Peyer's patch (tissue), 4 donors: ENCODE measurements at places on chromosomes 16 and 17. TPM values are rescaled to one million over a fixed set of nuclear protein-coding genes. Genes with fewer than 3 reads are reported as not detected.

The ABCC12 gene
- total RNA-seq, result not detected

The GPR179 gene
- not detected for total RNA-seq

The ULK2 gene
- 2.8 TPM for total RNA-seq

The KRT9 gene
- not detected for total RNA-seq

The HOXB3 gene
- 89.3 TPM for total RNA-seq

The TSNAXIP1 gene
- 7.4 TPM for total RNA-seq

The TEKT1 gene
- not detected for total RNA-seq

The ZNF624 gene
- 2.5 TPM for total RNA-seq

The SULT1A4 gene
- 134 TPM for total RNA-seq

GRCh38 chr17:28493460-28493859 is 12.7 kb upstream of the FOXN1 start:
- no peaks in the 10 kb centered on the region for H3K4me1 ChIP-seq
- H3K36me3 ChIP-seq, result no peaks in the 10 kb centered on the region
- no peak overlapping the region for H3K27ac ChIP-seq
- H3K27me3 ChIP-seq, result no peaks in the 10 kb centered on the region
- H3K4me3 ChIP-seq, result no peak overlapping the region

DNA sequence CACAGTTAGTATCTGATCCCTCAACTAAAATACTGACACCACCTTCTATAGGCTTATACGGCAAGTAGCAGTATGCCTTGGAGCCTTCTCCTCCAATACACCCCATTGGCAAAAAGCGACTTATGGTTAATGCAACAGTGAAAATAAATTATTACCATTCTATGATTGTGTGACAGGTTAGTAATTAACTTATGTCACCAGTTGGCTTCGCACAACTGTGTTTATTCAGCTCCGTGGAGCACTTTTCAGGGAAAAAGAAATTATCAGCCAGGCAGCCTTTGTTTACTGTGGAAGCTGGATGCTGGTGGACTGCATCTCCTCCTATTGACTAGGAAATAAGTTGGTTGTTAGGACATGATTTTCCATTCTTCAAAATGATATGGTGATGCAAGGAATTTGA is 833.8 kb upstream of the RBFOX1 start:
- H3K36me3 ChIP-seq, result no peaks in the 10 kb centered on the region
- H3K27me3 ChIP-seq, result no peaks in the 10 kb centered on the region
- no peak for DNase-seq
- H3K4me3 ChIP-seq, result no peak overlapping the region
- no peak overlapping the region for H3K27ac ChIP-seq
- no peaks in the 10 kb centered on the region for H3K4me1 ChIP-seq

- H3K27me3 ChIP-seq, result no peaks in the 10 kb centered on the region
- DNase-seq, result no peak
- H3K36me3 ChIP-seq, result no peaks in the 10 kb centered on the region
- H3K4me3 ChIP-seq, result no peak overlapping the region
- H3K27ac ChIP-seq, result no peak overlapping the region
- H3K4me1 ChIP-seq, result no peaks in the 10 kb centered on the region
These were observed 391.7 kb downstream of the XYLT1 start for GRCh38 chr16:17078931-17079631.

GRCh38 chr16:67528870-67529581 is 397 bp downstream of the RIPOR1 start:
- H3K4me3 ChIP-seq, result peak overlapping the region; percentile 78
- no peak for DNase-seq
- peak overlapping the region; percentile 80 for H3K27ac ChIP-seq
- H3K4me1 ChIP-seq, result peaks cover 5% of the 10 kb centered on the region

- H3K36me3 ChIP-seq, result peaks cover 31% of the 10 kb centered on the region
- H3K4me1 ChIP-seq, result no peaks in the 10 kb centered on the region
- H3K4me3 ChIP-seq, result no peak overlapping the region
- DNase-seq, result no peak
These were observed 10.3 kb downstream of the KRABD2 start for GRCh38 chr17:8366231-8366630.

- no peak for DNase-seq
- H3K4me3 ChIP-seq, result no peak overlapping the region
- no peak overlapping the region for H3K27ac ChIP-seq
- no peaks in the 10 kb centered on the region for H3K4me1 ChIP-seq
- H3K36me3 ChIP-seq, result no peaks in the 10 kb centered on the region
- H3K27me3 ChIP-seq, result no peaks in the 10 kb centered on the region
These were observed 98.3 kb downstream of the CHD9 start for GRCh38 chr16:53153130-53153529.

GRCh38 chr16:84179612-84180320 is 7.1 kb downstream of the TAF1C start:
- H3K36me3 ChIP-seq, result no peaks in the 10 kb centered on the region
- H3K27ac ChIP-seq, result no peak overlapping the region

GRCh38 chr17:74827800-74828199 is 31.9 kb downstream of the GRIN2C start:
- H3K4me3 ChIP-seq, result no peak overlapping the region
- no peaks in the 10 kb centered on the region for H3K4me1 ChIP-seq
- no peaks in the 10 kb centered on the region for H3K27me3 ChIP-seq
- no peak for DNase-seq

DNA sequence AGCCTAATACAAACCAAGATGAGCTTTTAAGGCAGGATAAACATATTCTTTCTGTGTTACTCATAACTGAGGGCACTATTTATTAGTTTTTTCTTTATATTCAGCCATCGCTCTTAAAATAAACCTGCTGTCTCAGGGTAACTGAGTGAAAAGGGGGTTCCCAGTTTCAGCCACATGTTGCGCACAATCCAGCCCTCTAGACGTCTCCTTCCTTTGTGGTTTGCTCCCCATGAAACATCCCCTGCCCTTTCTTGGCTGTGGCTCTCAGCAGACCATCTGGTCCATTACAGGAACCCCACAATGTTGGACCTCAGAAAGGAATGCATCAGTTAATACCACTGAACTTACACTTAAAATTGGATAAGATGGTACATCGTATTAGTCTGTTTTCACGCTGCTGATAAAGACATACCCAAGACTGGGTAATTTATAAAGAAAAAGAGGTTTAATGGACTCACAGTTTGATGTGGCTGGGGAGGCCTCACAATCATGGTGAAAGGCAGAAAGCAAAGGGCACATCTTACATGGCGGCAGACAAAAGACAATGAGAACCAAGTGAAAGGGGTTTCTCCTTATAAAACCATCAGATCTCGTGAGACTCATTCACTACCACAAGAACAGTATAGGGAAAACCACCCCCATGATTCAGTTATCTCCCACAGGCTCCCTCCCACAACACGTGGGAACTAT is 12.6 kb upstream of the IL21R start:
- H3K27me3 ChIP-seq, result no peaks in the 10 kb centered on the region
- H3K4me3 ChIP-seq, result no peak overlapping the region
- no peak for DNase-seq

GRCh38 chr17:80469667-80470066 is 6.7 kb downstream of the NPTX1 start:
- H3K27ac ChIP-seq, result no peak overlapping the region
- no peaks in the 10 kb centered on the region for H3K27me3 ChIP-seq
- H3K4me3 ChIP-seq, result no peak overlapping the region
- peaks cover 3% of the 10 kb centered on the region for H3K4me1 ChIP-seq
- no peak for DNase-seq

DNA sequence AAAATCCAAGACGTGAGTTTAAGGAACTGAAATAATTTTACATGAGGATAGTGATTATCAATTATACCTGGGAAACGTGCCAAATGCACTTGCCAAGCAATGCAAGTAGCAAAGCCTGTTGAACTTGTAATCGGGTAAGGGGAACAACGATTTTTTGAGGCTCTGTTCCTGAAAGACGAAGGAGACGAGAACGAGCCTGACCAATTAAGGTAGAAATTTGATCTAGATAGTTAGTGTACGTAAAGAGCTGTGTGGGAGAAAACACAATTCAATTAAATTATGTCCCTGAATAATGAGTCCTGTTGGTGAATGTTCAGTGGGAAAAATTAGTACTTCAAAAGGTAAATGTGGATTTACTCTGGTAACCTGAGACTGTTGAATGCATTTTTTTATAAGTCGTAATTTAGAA is 17.7 kb upstream of the KCTD5 start:
- no peak overlapping the region for H3K4me3 ChIP-seq
- H3K27me3 ChIP-seq, result no peaks in the 10 kb centered on the region
- no peaks in the 10 kb centered on the region for H3K36me3 ChIP-seq
- DNase-seq, result no peak
- H3K27ac ChIP-seq, result peak overlapping the region; percentile 13

DNA sequence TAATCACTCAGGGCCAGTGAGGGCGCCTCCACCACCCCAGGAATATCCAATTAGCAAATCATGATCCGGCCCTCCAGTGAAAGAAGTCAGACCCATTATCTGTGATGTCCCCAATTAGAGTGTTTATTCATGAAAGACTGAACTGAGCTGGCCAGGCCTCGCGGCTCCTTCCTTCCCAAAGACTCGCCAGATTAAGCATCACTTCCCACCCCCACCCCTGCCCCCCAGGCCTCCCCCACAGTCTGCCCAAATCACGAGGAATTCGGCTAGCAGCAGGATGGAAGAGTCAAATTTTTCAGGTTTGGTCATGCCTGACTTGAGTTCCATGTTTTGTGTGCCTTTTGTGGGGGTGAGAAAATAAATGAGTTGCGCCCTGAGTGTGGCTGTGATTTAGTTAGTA is 298.4 kb upstream of the SALL1 start:
- H3K36me3 ChIP-seq, result no peaks in the 10 kb centered on the region
- no peak overlapping the region for H3K27ac ChIP-seq
- H3K27me3 ChIP-seq, result no peaks in the 10 kb centered on the region

GRCh38 chr17:75086496-75087181 is 1.1 kb upstream of the SLC16A5 start:
- peak overlapping the region; percentile 83 for H3K27ac ChIP-seq
- DNase-seq, result peak; percentile 65
- peaks cover 51% of the 10 kb centered on the region for H3K4me1 ChIP-seq
- H3K36me3 ChIP-seq, result no peaks in the 10 kb centered on the region
- H3K27me3 ChIP-seq, result no peaks in the 10 kb centered on the region
- no peak overlapping the region for H3K4me3 ChIP-seq

DNA sequence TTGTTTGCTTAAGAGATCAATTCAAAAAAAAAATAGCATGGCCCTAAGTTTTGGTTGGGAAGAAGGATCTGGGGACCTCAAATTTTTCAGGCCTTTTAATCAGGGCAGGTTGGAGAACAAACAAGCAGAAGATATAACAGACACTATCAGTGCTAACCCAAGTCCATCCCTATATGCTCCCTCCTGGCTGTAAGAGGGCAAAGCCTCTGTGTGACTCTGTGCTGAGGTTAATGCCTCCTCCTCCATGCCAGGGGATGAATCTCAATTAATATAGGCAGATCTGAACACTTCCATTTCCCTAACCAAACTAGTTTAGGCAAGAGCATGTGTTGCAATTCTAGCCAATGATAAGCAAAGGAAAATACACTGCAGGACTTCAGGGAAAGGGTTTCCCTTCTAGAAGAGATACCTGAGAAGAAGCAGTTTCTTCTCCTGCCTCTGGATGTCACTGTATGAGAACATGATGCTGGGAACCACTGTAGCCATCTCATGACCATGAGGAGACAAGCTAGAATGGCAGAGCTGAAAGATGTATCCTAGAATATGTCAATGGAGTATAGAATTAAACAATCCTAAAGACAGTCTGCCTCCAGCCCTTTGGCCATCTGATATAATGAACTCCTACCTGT is 76.0 kb downstream of the CHD9NB start:
- H3K4me3 ChIP-seq, result no peak overlapping the region
- no peaks in the 10 kb centered on the region for H3K4me1 ChIP-seq
- no peaks in the 10 kb centered on the region for H3K36me3 ChIP-seq
- DNase-seq, result no peak
- no peaks in the 10 kb centered on the region for H3K27me3 ChIP-seq

- no peak overlapping the region for H3K27ac ChIP-seq
- DNase-seq, result peak; percentile 33
- H3K27me3 ChIP-seq, result no peaks in the 10 kb centered on the region
- H3K4me3 ChIP-seq, result no peak overlapping the region
These were observed 134.7 kb downstream of the AATF start for GRCh38 chr17:37083456-37083855.

GRCh38 chr16:87601401-87601981 is 817 bp upstream of the JPH3 start:
- no peak overlapping the region for H3K27ac ChIP-seq
- no peaks in the 10 kb centered on the region for H3K27me3 ChIP-seq
- no peaks in the 10 kb centered on the region for H3K4me1 ChIP-seq
- no peak for DNase-seq
- H3K4me3 ChIP-seq, result no peak overlapping the region
- no peaks in the 10 kb centered on the region for H3K36me3 ChIP-seq

DNA sequence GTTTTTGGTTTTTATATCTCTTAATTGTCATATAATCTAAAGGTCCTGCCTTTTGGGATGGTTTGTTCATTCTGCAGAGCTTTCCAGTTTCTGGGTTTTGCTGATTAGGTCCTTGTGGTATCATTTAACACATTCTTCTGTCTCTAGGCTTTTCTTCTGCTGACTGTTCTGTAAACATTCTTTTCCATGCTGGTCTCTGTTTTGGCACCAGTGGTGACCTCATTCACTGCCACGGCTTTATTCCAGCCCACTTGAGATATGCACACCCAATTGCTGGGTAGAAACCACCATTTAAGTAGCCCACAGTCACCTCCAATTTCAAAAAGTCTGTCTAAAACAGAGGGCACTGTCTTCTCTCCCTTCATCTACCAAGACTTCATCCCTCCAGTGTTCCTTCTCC is 31.1 kb upstream of the COX10 start:
- no peak for DNase-seq
- H3K27ac ChIP-seq, result no peak overlapping the region
- no peak overlapping the region for H3K4me3 ChIP-seq
- no peaks in the 10 kb centered on the region for H3K27me3 ChIP-seq
- peaks cover 7% of the 10 kb centered on the region for H3K36me3 ChIP-seq

DNA sequence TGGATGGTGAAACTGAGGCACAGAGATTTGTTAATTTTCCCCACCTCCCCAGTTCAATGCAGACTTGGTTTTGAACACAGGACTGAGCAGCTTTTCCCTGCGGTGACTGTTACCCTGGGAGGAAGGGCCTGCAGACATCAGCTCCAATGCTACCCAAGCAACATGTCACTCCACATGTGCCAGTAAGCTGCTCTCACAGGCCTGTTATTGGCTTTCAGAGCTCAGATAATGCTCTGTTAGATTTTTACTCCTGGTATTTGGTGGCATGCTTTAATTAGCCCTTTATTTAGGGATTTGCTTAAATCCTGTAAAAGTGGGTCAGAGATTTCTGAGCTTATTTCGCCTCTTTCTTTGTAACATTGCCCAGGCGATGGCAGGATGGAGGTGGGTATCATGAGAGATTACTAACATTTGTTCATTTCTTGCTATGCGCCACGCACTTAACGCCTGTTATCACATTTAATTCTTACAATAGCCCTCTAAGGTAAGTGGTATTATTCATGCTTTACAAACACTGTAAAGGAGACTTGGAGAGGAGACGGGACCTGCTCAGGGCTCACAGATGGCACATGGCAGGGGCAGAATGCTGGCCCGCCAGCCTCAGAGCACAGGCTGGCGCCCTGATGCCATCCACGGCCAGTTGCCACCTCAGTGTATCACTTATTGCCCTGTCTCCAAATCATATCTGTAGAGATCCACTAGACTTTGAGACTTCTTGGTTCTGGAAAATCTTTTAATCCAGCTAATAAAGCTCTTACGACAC is 84.0 kb upstream of the CACNG5 start:
- no peak for DNase-seq
- H3K36me3 ChIP-seq, result no peaks in the 10 kb centered on the region
- no peak overlapping the region for H3K4me3 ChIP-seq
- no peak overlapping the region for H3K27ac ChIP-seq
